ENCODE measurements at places on chromosomes 16 and 17.
A peak's percentile ranks its signal among the peaks of the same experiment; 100 is the strongest.

DNA sequence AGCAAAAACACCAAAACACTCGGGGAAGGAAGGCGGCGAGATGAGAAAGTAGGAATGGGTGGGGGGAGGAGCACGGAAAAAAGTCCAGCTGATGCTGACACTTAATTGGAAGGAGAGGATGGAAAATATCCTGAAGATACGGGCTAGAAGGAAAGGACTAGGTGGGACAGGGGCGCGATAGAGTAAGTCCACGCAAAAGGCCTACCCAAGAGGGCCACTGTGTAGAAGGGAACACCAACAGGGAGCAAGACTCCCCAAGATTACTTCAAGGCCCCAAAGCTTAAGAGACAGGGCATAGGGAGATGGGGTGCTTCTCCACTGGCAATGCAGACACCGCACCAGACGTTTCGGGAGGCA, 736 bp downstream of the APPBP2 start:
- peak; percentile 44 for DNase-seq

- no peak for DNase-seq
Measured at GRCh38 chr17:66976781-66977201, 12.3 kb downstream of the CACNG4 start.

DNA sequence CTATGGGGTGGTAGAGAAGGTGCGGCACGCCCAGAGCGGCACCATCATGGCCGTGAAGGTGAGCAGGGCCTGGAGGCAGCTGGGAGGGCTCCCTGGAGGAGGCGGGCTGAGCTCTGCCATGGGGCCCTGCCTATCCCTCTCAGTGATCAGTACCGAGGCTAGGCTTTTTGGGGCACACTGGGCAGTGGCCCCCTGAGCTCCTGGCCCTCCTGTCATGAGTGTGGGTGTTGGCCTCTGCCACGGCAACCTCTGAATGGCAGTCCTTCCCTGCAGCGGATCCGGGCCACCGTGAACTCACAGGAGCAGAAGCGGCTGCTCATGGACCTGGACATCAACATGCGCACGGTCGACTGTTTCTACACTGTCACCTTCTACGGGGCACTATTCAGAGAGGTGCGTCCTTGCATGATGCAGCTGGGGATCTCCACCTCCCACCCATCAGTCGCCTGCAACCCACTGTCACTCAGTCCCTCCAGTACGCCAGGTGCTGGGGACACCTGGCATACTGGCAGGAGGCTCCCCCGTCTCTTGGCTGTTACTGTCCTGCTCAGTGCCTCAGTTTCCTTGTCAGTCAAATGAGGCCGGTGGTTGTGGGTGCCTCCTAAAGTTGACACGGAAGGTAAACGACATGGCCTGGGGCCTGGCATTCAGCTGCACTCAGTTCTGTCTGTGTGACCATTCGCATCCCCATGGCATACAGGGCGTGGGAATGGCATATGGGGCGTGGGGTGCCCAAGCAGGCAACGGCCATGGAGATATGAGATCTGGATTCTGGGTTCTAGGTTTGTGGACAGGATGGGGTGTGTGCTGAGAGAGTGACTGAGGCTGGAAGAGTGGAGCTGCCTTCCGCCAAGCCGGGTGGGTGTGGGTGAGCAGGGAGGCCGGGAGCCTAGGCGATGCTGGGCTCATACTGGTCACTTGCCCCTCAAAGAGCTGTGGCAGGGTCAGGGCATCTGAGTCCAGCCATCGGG, 16.4 kb downstream of the MAP2K3 start:
- DNase-seq = no peak

DNA sequence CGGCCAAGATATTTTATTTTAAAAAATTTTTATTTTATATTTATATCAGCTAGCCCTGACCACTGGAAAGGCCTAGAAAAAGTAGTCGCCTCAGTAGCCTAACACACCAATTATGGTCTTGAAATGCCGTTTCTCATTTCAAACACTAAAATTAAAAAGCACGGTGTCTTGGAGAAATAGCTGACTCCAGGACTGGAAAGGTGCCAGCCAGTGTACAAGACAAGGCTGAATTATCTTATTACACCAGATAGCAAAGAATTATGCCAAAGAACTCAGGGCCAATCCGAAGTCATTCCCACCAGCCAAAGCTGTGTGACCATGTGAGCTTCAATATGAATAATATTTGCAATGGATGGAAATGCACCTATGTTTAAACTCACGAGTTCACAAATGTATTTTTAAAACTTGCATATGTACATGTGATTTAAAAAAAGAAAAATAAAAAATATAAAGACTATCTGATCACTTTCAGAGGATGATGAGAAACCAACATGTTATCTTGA, 19.9 kb upstream of the ATP2C2 start:
- no peak for DNase-seq

DNA sequence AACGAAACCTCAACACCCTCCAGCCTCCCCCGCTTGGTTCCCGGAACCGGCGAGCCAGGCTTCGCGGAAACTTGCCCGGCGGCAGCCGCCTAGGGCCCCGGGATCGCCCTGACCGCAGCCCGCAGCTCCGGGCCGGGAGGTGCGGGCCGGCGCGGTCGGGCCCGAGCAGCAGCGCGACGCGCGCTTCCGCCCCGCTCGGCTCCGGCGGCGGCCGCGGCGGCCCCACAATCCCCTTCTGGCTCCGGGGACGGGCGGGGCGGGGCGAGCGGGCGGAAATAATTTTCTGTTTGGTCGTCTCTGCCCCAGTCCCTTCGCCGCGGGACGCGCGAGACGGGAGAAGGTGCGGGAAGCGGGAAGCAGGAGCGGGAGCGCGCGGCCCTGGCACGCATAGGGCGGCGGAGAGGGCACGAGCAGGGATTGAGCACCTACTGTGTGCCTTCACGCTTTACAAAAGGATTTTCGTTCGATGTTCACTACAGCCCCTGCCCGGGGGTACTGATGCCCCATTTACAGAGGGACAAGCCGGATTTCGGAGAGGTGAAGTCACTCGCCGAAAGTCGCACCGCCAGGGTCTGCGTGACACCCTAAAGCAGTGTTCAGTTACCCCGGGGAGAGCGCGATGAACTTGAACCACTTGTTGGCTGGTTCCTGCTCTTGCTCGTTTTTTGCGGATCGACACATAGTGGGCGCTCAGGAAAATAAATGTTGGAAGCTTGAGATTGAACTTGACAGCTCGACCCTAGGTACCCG, 2.7 kb upstream of the MLLT6 start:
- DNase-seq = peak; percentile 90
